ENCODE measurements at places on chromosomes 2 and 18.

- no peak for DNase-seq
These were observed 30.6 kb downstream of the KLHL41 start for GRCh38 chr2:169540146-169540545.

GRCh38 chr18:31773774-31774476 lies 13.2 kb upstream of the SLC25A52 start:
- no peak for DNase-seq

DNA sequence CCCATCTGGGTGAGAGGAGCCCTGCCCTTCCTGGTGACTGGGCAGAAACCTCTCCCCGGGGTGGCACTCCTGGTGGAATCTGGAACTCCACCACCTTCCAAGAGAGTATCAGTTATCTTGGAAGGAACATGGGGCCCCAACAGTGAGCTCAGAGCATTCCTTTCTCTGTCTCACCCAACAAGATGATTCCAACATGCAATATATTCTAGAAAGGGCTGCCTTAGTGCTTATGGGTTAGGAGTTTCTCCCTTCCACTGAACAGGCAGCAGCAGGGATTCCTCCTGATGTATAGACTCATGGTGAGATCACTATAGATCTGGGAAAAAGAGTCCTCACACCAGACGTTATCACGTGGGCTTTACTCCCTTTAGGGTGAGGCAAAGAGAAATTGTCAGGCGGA lies 147.1 kb downstream of the COL4A4 start:
- DNase-seq = no peak

DNA sequence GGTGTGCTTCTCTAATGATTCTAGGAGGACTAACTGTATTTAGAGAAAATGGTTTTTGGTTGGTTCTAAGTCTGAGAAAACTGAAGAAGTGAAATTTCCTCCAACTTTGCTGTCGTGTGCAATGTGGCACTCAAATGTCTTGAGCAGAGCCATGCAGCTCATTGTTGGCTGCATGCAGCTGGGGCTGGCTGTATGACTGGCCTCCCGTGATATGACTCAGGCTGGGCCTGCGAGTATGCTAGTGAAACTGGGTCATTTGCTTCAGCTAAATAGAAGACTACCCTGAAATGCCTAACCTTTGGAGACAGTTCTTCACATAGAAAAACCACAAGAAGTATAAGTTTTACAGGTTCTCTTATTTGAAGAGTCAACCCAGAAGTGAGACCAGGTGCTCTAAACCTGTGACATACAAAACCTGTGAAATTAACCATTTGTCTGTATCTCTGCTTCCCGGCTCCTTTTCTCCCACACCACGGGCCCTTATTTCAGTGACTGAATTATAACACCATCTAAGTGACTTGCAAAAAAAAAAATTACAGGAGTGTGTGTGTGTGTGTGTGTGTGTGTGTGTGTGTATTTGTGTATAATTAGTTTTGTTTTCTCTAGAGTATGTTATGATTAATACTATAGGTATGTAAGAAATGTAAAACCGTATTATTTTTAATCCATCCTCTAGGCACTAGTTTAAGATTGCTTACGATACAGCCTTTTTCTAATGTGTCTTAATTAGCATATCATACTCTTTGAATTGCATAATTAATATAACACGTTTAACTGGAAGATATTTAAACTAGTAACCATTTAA lies 15.9 kb downstream of the POLI start:
- DNase-seq = peak; percentile 99

DNA sequence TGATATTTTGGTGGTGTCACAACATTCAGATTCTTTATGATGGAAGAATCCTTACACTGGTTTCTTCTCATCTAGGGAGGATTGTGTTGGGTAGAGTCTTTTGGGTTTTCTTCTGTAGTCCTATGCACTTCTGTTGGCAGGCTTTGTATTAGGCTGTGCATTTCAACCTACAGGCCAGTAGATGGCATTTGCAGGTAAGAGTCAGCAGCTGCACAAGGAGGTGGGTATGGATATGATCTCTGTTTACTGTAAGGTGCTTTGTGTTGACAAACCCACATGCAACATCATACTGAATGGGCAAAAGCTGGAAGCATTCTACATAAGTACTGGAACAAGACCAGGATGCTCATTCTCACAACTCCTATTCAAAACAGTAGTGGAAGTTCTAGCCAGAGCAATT lies 656.8 kb downstream of the METTL4 start:
- DNase-seq = peak; percentile 17

DNA sequence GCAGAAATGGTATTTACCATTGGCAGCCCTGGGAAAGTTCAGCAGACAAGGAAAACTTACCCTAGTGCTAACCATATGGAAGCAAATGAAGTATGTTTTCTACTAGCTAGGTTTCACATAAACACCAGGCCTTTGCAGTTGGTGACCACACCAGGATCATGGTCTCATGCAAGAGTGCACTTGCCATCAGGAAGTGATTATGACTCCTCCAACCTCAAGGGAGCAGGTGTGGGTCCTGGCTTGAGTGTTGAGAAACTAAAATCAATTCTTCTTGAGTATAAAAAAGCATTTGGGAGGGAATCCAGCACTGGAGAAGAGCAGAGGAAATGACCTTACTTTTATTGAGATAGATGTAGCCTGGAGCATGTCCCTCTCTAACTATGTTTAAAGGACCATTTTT lies 56.8 kb upstream of the SPAG16 start:
- DNase-seq = peak; percentile 95
